ENCODE measurements at places on chromosomes 2 and 18.

DNA sequence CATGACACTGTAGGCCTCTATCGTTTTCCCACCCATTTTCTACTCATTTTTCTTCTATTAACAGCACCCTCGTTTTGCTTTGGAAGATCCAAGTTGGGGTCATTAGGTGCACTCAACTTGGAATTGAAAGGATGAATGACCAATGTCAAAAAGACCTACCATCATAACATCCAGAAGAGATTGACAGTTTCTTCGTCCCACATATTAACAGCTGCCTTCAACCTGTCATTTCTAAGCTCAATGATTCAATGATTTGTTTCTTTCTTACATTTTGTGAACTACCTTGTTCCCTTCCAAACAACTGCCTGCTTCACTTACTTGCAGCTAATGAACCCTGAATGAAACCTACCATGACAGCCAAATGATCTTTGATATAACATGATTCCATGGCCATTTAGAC, 224.0 kb upstream of the KCNH7 start:
- DNase-seq: no peak

DNA sequence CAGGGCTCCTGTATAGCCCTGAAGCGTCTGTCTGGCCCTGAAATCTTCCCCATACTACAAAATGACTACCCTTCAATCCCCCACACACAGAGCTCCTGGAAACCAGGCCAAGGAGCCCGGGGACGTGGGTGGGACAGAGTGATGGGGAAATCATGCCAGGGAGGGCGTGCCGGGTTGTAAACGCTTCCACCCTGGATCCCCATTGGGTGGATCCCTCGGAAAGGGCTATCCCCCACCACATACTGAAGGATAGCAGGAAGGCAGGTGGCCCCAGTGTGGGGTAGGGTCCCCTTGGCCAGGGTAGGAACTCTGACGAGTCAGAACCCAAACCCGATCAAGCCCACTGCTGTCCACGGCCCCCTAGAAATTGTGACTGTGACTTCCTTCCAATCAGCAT, 91.7 kb downstream of the INHBB start:
- DNase-seq: no peak

DNA sequence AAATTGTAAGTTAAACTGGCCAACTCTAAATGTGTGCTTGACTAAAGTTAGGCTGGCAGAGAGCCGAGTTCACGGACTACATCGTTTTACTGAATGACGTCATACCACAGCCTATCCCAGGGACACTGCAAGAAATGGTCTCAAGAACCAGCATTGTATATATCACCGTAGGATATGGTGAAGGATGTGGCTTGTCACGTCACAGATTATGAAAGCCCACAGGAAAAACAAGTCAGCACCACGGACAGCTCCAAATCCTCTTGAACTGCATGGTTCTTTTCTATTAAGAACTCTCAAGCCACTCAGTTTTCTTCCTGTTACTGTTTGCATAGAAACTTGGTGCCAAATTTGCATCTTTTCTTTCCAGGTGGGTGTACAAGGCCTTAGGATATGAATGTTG, 85.1 kb upstream of the ACAA2 start:
- DNase-seq: peak; percentile 61

DNA sequence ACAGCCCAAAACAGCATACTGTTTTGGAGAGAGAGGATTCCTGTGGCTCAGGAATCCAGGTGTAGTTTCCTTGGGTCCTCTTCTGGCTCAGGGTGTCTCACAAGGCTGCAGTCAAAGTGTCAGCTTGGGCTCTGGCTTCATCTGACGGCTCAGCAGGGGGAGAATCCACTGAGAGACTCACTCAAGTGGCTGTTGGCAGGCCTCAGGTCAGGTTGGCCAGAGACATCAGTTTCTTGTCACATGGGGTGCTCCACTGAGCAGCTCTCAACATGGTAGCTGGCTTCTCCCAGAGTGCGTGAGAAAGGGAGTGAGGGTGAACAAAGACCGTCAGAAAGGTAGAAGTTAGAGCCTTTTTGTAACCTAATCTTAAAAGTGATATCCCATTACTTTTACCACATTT, 168.4 kb downstream of the SOCS6 start:
- DNase-seq: no peak

DNA sequence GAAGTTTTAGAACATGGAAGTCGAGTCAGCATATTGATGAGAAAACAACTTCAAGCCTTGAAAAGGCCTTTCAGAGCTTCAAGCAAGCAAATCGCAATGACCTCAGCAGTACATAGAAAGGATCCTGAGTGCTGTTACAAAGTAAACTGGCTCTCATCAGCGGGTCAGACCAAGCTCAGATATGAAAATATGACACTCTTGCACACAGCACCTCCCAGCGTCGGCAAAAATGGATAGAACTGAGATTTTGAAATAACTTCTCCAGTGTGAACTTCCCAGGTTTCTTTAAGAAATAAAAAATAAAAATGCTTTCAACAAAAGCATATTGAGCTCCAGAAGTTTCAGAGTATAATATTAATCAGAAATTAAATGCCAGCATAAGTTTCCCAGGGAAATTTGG, 296.9 kb downstream of the FBXO15 start:
- no peak for DNase-seq

GRCh38 chr2:73611193-73611592, 31.0 kb downstream of the NAT8 start:
- peak; percentile 55 for DNase-seq

GRCh38 chr18:77000527-77000926, 132.1 kb downstream of the MBP start:
- DNase-seq: peak; percentile 78

DNA sequence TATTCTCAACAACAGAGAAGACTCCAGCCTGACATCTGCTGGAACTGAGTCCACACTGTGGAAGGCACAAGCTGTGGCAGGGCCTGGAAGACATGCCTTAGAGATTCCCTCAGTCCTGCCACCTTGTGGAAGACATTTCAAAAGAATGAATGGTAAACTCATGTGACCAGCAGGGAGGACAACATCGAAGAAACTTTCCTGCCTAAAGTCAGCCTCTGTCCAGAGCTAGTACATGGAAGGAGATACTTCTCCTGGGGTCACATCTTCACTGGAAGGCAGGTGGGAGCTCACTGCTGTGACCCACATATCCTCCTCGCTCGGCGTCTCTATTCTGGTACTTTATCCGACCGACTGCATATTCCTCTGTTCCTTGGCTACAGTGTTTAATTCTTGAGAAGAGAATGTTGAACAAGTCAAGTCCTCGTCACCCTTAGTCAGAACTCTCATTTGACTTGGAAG, 59.5 kb downstream of the PUM2 start:
- DNase-seq: peak; percentile 44

- DNase-seq: no peak
Measured at GRCh38 chr2:65818873-65819451, 386.6 kb upstream of the SPRED2 start.

DNA sequence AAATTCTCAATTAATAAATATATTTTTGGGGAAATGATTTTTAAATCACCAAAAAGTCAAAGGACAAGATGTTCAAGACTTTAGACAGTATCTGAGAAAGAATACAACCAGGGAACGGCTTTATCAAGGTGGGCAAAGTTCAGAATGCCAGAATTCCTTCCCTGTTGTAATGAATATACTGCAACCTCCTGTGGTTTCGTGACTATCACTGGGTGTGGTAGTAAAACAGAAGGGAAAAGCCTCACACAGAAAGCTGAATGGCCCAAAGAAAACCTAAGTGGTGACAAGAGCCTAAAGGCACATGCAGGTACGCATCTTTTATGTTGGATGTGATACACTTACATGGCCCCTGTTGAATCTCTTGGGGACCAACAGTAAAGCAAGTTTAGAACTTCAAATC, 37.1 kb downstream of the MBD2 start:
- DNase-seq: no peak

- no peak for DNase-seq
Measured at GRCh38 chr2:137700681-137701080, 263.6 kb upstream of the HNMT start.

All from GM13976 (cell line).